Activated CD4-positive, CD25-positive, alpha-beta regulatory T cell treated with anti-CD3 and anti-CD28 coated beads, Interleukin-2, amount 50 U/mL, for 16 hours (primary cell): ENCODE measurements at places on chromosomes 6 and 20.

GRCh38 chr6:125296471-125296870 is 5.3 kb downstream of the HDDC2 start:
- no peak for DNase-seq

DNA sequence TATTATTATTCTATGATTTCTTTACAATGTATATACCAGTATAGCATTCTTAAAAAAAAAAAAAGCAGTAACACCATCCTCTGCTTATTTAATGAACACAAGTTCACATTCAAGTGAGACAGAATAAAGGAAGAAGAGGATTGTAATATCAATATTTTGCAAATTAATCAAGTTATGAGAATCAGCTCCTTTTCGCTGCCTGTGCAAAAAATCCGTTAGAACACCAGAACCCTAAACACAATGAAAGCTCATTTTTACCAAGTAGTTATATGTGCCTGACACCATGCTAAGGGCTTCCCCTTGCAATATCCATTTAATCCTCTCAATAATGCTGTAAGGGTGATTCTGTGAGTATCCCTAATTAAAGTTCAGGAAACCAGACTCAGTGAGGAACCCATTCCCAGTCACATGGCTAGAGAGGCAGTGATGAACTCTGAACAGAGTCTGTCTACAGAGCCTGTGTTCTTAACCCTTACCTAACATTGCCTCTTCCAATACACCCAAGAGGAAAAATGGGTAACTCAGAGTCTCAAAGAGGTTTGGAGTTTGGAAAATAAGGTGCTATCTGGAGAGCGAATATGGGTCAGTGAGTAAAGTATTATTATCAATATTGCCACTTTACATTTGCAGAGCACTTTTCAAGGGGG is 66.8 kb downstream of the CDC40 start:
- DNase-seq = no peak

DNA sequence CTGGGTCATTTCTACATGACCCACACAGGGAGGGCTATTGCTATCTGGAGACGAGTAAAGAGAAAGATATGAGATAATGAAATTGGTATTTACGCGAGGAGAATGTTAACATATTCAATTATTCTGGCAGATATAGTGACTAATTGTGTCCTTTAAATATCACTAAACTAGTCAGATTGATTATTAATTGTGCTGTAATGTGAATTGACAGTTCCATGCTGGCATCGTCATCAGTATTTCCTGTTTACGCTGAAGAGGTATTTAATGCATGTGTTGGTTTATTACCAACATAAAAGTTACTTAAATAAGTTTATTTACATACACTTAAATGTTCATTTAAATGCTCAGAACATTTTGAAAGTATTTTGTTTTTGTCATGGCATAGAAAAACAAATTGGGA is 35.7 kb upstream of the OGFRL1 start:
- DNase-seq = no peak

- DNase-seq = no peak
These were observed 258.9 kb downstream of the COL12A1 start for GRCh38 chr6:74946961-74947360.

DNA sequence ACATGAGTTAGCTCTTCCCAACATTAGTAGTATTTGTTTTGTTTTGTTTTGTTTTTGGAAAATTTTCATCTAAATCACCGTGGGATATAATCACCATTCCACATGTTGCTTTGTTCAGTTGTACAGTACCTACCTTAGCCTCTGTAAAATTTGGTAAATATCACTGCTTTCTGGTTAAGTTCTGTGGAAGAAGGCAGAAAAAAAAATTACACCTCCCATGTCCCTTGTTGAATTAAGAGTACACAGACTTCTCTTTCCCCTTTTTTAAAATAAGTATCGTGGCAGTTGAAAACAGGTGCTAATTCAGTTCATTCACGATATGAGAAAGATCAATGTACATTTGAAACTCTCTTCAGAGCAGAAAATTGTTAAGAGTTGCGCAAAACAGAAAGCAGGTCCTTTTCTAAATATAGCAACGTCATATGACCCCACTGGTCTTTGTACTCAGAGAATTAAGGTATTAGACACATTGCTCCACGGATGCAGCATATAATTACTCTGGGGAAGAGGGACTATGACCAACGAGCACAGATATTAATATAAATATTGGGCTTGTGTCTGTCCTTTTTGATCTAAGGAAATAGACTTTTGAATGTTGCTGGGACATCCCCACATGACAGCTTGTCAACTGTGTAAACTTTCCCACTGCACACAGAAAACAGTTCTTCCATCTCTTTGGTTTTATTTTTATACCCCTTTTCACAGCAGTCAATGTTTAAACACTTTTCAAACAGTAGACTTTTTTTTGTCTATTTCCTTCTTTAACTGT is 58.6 kb upstream of the ZNF217 start:
- no peak for DNase-seq

- DNase-seq = no peak
These were observed 701.6 kb downstream of the RFPL4B start for GRCh38 chr6:113048741-113049140.

- DNase-seq = no peak
These were observed 2.1 kb downstream of the RAET1E start for GRCh38 chr6:149895833-149896271.

DNA sequence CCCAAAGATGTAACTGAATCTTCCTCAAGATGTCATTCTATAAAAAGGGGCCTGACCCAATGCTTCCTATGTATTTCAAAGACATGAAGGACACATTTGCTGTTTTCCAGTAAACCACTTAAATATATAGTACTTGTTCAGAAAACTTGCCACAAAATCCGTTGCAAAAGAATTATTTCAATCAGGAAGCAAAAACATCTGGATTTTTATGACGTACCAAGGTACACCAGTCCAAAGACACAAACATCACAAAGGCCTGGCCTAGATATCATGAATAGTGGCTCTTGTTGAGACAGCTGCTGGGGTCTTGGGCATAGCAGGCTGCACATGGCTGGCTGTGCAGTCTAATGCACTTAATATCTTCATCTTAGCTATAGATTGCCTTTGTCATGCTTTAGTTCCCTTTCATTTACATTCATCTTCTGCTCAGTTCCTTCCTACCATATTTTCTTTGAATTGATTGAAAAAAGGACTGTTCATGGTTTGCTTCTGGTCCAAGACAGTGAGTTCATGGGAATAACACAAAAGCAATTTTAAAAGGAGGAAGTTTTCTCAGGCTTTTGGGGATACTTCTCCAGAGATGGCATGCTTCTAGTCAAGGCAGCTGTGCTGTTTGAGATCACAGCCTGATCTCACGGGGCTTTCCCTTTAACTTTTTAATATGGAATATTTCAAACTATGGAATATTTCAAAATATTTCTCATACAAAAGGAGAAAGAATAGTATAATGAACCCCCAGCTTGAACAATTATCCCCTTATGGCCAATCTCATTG is 44.5 kb downstream of the MYLIP start:
- no peak for DNase-seq
